Sigmoid colon (tissue), 7 donors: ENCODE measurements at places on chromosomes 3 and 15. TPM values are rescaled to one million over a fixed set of nuclear protein-coding genes. Genes with fewer than 3 reads are reported as not detected.
A peak's percentile ranks its signal among the peaks of the same experiment; 100 is the strongest.

GOLGA8M gene
- total RNA-seq: 0.71 TPM

- no peak for DNase-seq
Observed at GRCh38 chr3:45185461-45185860, 39.3 kb upstream of the CDCP1 start.

CACNA2D2 gene
- 1.5 TPM for total RNA-seq

- no peak for DNase-seq
Observed at GRCh38 chr3:149243540-149243939, 21.9 kb upstream of the CP start.

GRCh38 chr3:12280357-12280806 is 8.5 kb upstream of the PPARG start:
- DNase-seq: no peak

GRCh38 chr3:13575459-13576061 is 26.6 kb downstream of the FBLN2 start:
- no peak for DNase-seq

GRCh38 chr3:104825116-104825515 is 541.6 kb upstream of the ALCAM start:
- no peak for DNase-seq

- peak; percentile 62 for DNase-seq
Observed at GRCh38 chr3:195227871-195228270, 43.1 kb downstream of the XXYLT1 start.

- no peak for DNase-seq
Observed at GRCh38 chr15:96340348-96340597, 9.8 kb downstream of the NR2F2 start.

GRCh38 chr3:10816019-10816862 is at the start of gene SLC6A11:
Gene SLC6A11, plus strand, starts transcription at chr3:10816228. Its CDS starts 38 bp downstream, at chr3:10816266.
- no peak for DNase-seq

DNA sequence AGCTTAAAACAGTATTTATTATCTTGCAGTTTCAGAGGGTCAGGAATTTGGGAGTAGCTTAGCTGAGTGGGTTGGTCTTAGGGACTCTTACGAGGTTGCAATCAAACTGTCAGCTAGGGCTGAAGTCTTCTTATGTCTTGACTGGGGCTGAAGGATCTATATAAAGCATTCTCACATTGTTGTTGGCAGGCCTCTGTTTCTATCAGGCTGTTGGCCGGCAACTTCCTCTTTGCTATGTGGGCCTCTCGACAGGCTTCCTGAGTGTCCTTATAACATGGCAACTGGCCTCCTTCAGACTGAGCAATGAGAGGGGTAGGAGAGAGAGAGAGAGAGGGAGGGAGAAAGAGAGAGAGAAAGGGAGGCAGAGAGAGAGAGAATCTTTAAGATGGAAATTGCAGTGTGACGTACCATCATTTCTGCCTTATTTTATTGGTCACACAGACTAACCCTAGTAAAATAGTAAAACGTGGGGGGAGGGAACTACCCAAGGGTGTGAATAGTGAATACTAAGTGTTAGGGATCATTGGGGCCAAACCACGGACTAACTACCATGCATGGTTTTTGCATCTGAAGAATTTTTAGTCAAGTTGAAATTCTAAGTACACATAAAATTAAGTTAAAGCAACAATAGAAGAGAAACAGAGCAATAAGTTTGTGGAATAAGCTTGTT is 16.1 kb downstream of the FGF7 start:
- peak; percentile 71 for DNase-seq

GRCh38 chr15:89898614-89899294 is 5.0 kb upstream of the AP3S2 start:
- DNase-seq: no peak

- no peak for DNase-seq
Observed at GRCh38 chr3:129684270-129684669, 77.8 kb upstream of the PLXND1 start.

DNA sequence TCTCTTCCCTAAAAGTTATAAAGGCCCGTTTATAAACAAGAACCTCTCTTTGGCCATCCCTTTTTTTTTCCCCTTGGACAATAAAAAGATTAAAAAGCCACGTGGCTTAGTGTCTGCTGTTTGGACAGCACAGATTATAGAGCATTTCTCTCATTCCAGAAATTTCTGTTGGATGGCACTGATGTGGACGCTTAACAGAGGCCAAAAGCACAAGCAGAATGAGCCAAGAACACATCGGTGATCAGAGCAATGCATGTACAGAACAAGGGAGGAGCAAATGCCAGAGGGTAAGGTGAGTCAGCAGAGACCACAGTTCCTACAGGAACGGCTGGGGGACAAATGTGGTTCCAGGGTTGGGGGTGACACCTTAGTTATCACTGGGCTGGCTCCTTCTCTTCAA is 30.3 kb upstream of the CTNNB1 start:
- no peak for DNase-seq

GRCh38 chr3:130654921-130655320 is 91.7 kb downstream of the PIK3R4 start:
- no peak for DNase-seq

DNA sequence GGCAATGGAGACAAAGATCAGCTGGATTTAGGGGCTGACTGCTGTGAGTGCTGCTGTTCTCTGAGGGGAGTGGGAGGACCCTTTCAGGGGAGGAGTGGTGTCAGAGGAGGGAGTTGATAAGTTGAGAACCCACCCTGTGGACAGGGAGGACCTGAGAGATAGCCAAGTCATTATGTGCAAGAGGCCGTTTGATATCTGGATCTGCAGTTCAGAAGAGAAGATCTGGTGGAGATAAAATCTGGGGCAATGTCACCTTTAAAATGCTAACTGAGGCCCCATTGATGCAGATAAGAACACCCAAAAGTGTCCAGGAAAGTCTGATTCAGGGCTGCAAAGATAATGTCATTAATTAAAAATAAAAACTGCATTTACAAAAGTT is 256.1 kb upstream of the HES1 start:
- no peak for DNase-seq

- no peak for DNase-seq
Observed at GRCh38 chr3:43503067-43503728, 118.6 kb downstream of the ANO10 start.

DNA sequence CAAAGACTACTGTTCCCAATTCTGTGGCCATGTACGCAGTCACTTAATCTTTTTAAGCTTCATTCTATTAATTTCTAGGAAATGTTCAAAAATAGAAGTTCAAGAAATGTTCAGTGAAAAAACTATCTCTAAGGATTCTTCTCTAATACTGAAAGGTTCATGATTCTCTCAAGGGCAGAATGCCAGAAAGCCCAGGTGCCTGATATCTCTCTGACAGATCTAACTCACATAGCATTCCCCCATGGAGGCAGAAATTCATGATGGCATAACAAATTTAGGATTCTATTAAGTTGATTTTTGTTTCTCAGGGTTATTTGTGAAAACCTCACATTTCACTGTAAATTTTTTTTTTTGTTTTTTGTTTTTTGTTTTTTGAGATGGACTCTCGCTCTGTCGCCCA is 17.5 kb downstream of the CHRM5 start:
- DNase-seq: no peak

DNA sequence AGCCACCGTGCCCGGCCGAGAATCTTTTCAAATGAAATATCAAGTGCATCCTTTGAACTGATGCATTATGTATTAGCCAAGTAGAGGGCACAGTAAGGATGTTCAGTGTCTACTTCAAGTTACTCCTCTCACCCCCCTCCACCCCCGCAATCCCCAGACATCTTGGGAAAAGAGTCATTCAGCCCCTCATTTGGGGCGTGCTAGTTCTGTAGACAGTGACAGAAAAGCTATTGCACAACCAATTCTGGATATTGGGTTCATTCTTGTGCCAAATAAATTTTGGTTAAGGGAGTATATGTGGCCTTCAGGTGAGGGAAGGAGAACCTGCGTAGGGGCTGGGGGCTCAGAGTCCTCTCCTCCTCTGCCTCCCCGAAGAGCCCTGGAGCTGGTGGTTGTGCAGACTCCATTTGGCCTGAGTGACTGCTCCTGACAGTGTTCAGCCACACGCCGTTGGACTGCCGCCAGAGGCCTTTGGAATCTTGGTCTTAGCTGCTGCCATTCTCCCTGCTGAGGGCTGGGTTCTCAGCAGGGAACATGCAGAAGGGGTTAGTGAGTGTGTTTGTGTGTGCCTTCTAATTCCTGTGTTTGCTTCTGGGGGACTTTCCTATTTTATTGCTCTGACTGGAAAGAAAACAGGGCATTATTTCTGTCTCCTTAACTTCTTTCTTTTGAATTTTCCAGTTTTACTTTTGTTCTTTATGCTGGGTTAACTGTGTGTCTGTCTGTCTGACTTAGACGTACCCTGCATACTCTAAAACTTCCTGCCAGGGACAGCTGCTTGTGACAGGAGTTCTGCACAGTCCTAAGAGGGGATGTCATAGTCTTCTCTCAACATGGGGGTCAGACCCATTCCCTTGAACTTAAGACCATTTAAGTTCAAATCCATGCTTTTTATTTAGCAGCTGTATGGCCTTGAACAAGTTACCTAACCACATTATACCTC is 21.0 kb downstream of the RARB start:
- peak; percentile 93 for DNase-seq

UBE2E2 gene
- total RNA-seq: 135 TPM

TNFAIP8L3 gene
- 11.6 TPM for total RNA-seq

DNA sequence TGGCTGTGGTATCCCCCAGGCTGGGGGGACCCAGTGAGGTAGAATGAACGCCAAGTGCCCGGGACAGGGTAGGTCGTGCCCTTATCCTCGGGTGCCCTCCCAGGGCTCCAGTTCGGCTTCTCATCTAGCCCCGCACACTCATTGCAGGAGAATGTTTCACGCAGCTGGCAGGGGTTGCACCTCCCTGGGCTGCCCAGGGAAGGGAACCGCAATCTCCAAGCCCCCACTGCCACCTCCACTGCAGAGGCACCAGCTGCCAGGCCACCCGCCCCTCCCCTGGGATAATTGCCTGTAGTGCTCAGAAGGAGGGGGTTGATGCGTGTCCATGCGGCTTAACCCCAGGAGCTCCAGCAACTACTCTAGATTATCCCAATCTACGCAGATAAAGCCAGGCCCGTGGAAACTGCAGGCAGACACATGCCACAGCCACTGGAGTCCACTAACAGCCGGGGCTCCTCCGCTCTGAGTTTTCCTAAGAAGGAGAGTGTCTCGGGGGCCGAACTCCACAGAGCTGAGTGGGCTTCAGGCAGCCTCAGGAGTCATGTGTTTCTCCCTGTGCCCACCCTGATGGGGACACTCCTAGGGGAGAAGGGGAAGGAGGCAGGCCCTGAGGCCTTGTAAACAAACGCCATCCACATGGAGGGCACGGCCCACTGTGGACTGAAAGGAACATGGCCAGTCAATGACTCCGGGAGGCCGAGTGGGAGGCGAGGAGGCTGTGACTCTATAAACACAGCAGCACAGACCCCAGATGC is 137.2 kb upstream of the IQSEC1 start:
- no peak for DNase-seq
